ENCODE measurements at places on chromosomes 6 and 20.

GRCh38 chr20:14384416-14385175 lies 47.2 kb upstream of the FLRT3 start:
- DNase-seq = no peak

GRCh38 chr6:126071000-126071647 lies 84.8 kb downstream of the TRMT11 start:
- no peak for DNase-seq

- DNase-seq = peak; percentile 11
Measured at GRCh38 chr6:2688401-2689064, 62.2 kb downstream of the MYLK4 start.

- DNase-seq = no peak
Measured at GRCh38 chr6:151285122-151285521, 45.4 kb downstream of the AKAP12 start.

- DNase-seq = no peak
Measured at GRCh38 chr20:8951164-8951563, 117.7 kb upstream of the PLCB4 start.

DNA sequence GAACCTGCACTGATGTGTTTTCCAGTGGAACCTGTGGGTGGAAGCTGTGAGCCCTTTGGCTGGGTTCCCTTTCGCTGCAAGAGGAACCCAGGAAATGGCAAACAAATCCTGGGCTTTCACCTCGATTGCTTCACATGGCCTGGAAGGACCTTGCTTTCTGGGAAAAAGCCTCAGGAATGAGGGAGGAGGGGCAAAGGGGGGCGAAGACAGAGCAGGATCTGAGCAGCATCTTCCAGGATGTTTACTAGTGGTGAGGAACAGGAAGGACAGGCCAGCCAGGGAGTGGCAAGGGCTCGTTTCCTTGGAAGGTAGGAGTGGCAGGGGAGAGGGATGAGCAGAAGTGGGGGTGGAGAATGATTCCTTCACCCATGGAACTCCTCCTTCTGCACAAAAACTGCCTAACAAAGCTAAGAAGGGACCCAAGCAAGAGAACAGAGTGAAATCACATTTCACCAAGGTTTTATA lies 5.9 kb downstream of the SLC2A10 start:
- no peak for DNase-seq

DNA sequence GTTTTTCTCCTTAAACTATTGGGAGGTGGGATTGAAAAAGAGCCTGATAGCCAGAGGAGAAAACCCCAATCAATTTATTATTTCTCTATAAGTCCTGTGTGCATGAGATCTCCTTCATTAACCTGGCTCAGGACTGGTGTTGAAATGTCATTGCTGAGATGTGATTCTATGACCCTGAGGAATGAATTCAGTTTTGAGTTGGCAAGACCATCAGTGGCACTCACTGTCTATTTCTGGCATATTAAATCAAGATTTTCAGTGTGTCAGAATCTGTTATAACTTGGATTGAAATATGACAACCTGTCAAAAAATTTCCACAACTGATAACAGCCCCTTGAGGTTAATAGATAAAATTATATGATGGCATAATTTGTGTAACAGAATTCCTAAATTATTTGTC lies 431.1 kb downstream of the TFAP2B start:
- no peak for DNase-seq

DNA sequence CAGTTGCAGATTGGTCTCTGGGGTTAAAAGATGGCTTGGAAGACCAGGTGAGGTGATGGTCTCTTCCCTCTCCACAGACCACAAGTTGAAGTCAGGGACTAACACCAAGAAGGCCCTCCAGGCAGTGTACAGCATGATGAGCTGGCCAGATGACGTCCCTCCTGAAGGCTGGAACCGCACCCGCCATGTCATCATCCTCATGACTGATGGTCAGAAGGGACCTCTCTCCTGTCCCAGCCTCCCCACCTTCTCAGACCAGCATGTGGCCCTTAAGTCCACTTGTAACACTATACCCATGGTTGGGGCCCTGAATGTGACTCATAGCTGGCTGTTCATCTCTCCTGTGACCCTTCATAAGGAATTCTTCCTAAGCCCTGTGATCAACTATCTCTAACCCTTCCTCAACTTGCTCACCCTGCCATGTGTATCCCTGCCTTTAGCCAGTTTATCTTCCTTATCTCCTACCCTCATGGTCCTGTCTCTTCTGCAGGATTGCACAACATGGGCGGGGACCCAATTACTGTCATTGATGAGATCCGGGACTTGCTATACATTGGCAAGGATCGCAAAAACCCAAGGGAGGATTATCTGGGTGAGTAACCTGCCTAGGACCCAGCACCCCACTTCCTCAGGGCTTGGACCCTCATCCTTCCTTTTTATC lies 3.0 kb downstream of the CFB start:
- DNase-seq = no peak

GRCh38 chr6:142356201-142356883 lies 54.5 kb downstream of the ADGRG6 start:
- DNase-seq = no peak

DNA sequence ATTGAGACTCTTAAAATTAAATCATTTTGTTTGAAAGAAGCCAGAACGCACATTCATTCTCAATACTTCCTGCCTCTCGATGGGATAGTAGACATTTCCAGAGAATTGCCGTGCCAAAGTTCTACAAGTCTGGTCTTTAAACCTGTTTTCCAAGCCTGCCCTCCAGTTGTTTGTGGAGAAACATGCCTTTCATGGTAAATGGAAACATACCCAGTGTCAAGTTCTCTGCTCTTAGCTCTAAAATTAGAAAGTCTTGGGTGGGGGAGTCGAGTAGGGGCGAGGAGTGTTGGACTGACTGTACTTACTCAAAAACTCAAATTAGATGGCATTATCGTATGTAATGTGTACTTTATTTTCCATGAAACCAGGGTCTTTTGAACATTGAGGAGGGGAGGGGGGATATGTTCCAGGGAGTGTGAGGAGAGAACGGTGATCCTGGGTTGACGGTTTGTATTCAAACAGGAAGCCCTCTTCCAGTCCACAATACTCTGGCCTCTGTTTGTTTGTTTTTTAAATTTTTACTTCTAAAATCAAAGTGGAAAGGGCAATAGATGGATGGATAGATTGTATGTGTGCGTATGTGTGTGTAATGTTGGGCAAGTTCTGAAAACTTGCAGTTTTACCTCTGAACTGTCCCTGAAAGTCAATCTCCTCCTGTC lies 106.8 kb upstream of the ARMC2 start:
- no peak for DNase-seq

- no peak for DNase-seq
Measured at GRCh38 chr20:51347831-51348230, 194.7 kb downstream of the NFATC2 start.

GRCh38 chr20:57892471-57892870 lies 182.7 kb upstream of the PMEPA1 start:
- DNase-seq = no peak

- no peak for DNase-seq
Measured at GRCh38 chr20:63769891-63770474, 30.4 kb downstream of the SLC2A4RG start.

- DNase-seq = no peak
Measured at GRCh38 chr6:121187200-121187832, 147.0 kb downstream of the TBC1D32 start.

- no peak for DNase-seq
Measured at GRCh38 chr20:31712564-31713311, 9.9 kb downstream of the BCL2L1 start.

GRCh38 chr20:18395544-18395943 lies 71.3 kb downstream of the DZANK1 start:
- no peak for DNase-seq

DNA sequence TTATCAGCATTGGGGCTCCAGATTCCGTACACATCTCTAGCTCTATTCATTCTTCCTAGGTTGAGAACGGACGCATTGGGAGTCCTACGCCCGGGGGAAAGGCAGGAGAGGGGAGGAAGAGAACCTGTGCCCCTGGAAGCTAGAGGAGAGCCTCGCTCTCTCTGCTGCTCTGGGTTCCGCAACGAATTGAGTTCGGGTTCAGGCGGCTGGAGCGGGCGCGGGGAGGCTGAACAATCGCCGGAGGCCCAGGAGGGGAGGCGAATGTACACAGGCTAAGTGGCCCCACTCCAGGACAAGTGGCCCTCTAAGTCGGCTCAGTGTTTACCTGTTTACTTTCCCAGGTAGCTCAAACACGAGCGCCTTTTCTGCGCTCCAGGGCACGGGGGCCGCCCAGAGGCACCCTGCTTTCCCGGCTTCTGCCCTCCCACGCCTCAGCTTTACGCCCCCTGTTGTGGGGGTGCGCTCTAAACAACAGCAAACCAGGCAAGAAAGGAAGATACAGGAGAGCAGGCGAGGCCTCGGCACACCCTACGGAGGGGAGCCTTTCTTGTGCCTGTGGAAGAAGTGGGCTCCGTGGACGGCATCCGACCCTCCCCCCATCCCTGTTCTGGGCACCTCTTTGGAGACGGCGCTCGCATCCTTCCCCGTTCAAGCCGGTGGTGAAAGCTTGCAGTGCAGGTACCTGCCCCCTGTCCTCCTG lies 4.6 kb upstream of the NKX2-2 start:
- peak; percentile 9 for DNase-seq

DNA sequence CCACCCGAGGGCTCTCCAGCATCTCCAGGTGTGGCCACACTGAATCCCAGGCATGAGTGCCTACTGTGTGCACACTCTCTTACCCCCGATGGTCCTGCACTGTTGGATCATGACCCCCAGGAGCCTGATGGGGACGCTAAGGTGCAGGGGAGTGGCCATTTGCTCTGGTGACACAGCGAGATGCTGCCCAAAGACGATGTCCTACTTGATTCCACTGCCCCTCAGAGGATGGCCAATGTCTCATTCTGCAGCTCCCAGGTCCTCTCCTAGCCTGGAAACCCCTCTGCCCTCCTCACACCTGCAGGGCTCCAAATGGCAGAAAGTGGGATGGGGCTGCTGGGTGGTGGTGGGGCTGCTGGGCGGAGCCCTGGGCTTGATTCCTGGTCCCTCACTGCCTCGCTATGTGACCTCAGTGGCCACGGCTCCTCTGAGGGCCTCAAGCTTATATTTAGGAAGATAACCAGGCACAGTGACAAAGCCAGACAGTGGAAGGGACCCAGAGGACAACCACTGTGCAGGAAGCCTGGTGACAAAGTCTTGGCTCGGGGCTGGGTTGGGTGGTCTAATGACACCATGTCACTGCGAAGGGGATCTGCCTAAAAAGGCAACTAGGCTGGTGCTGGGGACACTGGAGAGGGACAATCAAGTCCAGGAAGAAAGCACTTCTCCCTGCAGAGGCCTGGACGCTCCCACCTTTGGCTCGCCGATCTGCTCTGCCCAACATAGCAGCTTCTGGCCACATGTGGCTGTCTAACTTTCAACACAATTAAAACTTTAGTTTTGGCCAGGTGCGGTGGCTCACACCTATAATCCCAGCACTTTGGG lies 28.4 kb downstream of the TGM2 start:
- no peak for DNase-seq

DNA sequence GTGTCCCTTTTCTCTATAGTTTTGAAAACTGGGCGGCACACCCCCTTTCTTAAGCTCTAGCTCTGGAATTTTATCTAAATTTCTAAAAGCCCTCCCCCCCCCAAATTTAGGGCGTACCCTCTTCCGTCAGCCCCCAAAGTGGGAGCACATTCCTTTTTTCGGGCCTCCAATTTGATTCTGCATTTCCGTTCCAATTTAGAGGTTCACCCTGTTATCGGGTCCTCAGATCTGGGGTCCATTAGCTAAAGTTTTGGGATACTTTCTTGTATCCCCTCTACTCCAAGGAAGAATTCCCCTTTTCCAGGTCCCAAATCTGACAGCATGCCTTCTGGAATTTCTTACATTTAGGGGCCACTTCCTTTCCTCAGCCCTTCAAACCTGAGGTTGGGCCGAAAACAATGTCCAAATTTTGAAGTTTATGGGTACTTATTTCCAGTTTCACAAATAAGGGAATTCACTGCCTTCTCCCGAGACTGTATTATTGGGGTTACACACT lies 796 bp downstream of the PHF20 start:
- DNase-seq = no peak

DNA sequence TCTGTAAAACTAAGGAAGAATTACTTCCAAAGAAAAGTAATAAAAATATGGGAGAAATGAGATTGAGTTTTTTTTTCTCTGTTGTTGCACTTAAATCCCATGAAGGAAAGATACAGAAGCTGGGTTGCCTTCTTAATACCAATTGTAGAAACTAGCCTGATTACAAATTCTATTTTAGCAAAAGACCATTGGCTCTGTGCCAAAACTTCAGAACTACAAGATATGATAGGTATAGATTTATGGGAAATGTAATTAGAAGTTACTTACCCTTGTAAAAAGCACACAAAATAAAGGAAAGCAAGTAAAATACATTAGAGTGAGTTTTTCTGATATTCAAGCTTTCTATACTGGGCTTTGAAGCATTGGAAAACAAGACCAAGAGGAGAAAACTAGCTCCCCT lies 73.5 kb upstream of the SCGN start:
- no peak for DNase-seq

- no peak for DNase-seq
Measured at GRCh38 chr20:62053465-62054196, 12.1 kb downstream of the TAF4 start.

DNA sequence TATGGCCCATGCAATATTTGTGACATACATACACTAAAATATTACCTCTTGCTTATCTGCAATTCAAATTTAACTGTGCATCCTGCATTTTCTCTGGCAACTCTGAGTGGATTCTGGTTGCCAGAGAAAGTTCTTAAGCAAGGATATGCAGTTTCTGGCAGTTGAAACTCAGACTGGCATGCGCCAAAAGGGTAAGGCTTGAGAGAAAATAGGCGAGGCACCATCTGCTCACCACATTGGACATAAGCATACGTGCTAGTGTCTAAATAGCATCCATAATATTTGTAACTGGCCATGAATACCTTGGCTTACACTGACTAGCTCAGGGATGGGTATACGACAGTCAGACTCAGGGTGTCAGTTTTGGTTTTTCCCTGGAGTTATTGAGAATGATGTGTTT lies 465.1 kb downstream of the DOK5 start:
- DNase-seq = no peak

DNA sequence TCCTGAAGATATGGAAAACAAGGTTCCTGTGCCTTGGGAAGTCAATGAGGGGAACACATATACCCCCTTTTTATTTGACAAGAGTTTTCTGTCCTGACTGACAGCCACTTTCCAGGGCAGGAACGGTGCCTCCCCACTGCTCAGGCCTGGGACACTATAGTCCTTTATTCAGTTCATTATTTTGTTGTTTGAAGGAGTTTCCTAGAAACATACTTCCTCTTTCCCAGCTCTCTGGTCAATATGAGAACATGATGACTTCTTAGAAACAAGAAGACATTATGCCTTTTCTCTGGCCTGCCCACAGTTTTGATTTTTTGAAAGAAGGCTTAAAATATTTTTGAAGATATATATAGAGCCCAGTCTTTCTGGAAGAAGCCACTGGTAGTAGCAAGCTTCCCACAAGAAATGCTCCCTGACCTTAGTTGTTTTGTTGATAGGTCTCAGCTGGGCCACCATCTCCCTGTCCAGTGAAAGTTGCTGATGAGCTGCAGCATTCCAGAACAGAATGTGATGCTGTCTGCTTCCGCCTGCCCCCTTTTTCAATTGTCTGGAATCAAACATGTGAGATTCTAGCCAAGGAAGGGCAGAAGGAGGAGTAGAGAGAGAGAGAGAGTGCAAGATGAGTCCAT lies 350.0 kb upstream of the PRND start:
- DNase-seq = no peak

GRCh38 chr20:52601295-52601971 lies 370.7 kb upstream of the TSHZ2 start:
- no peak for DNase-seq

- DNase-seq = no peak
Measured at GRCh38 chr6:21730533-21730932, 137.0 kb downstream of the SOX4 start.

- peak; percentile 34 for DNase-seq
Measured at GRCh38 chr6:35415065-35415891, 36.9 kb upstream of the FANCE start.

- DNase-seq = no peak
Measured at GRCh38 chr6:15602154-15602553, 60.7 kb downstream of the DTNBP1 start.

Measured in activated CD4-positive, alpha-beta T cell treated with anti-CD3 and anti-CD28 coated beads for 48 hours (primary cell).